CD4-positive, alpha-beta T cell (primary cell): ENCODE measurements at places on chromosomes 2 and 18.

GRCh38 chr2:208265371-208265800 lies 669 bp upstream of the PIKFYVE start:
- peak; percentile 52 for DNase-seq

GRCh38 chr2:216539120-216539519 lies 40.5 kb downstream of the RPL37A start:
- no peak for DNase-seq

GRCh38 chr18:36328385-36328858 lies 30.9 kb downstream of the FHOD3 start:
- no peak for DNase-seq

GRCh38 chr2:239910851-239911640 lies 114.1 kb downstream of the NDUFA10 start:
- DNase-seq = no peak

DNA sequence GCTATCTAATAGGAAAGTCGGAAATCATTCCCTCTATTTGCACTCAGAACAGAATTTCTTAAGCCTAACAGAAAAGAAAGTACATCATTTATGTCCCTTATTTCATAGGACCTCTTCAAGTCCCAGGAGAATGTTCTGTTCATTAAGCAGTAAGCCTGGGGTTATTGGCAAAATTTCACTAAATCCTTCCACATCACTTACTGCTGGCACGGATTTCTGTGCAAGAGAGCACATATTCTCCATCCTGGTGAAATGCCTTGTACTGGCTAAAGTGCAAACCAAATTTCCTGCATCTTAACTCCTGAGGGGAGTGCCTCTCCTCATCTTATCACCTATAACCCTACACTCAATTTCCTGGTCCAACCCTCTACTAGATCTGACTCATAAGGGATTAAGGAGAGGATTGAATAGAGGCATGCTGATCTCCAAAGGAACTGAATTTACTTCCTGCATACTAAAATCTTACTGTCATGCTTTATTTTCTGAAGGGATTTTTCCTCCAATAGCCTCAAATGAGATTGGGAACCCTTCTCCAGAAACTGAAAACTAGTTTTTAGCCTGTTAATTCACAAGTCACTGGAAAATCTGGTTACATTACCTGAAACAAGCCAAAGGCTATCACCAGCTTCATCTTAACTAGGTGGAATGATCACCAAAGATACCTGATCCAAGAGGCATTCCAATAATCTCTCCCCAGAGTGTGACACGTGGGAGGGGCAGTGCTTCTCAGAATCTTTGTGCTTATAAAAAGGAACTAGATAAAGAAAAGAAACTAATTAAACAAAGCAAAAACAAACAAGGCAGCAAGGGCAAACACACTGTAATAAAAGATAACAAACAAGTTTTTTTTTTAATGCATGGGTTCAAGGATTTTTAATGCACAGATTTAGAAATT lies 311.1 kb downstream of the NR4A2 start:
- no peak for DNase-seq

DNA sequence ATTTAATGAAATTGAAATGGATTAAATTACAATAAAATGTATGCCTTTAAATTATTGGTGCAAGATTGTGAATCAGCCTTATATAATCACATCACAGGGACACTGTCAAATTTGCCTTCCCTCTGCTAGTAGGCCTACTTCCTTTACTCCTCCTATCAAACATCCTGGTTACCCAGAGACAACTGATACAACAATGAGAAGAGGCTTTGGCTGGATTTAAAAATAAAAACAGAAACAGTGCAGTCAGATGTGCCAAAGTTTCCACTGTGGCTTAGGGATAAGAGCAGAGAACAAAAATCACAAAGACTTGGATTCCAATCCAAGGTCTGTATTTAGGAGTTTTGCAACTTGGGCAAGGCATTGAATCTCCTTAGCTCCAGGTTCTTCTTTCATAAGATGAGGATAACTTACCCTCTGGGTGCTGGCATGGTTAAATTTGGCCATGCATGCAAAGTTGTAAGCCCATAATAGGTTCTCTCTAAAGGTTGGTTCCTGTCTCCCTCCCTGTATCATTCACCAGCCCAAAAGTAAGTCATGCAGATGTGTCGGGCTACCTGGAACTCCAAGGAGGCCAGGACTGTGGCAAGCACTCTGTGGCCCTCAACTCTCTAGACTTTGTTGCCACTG lies 99.3 kb upstream of the LRATD1 start:
- no peak for DNase-seq

DNA sequence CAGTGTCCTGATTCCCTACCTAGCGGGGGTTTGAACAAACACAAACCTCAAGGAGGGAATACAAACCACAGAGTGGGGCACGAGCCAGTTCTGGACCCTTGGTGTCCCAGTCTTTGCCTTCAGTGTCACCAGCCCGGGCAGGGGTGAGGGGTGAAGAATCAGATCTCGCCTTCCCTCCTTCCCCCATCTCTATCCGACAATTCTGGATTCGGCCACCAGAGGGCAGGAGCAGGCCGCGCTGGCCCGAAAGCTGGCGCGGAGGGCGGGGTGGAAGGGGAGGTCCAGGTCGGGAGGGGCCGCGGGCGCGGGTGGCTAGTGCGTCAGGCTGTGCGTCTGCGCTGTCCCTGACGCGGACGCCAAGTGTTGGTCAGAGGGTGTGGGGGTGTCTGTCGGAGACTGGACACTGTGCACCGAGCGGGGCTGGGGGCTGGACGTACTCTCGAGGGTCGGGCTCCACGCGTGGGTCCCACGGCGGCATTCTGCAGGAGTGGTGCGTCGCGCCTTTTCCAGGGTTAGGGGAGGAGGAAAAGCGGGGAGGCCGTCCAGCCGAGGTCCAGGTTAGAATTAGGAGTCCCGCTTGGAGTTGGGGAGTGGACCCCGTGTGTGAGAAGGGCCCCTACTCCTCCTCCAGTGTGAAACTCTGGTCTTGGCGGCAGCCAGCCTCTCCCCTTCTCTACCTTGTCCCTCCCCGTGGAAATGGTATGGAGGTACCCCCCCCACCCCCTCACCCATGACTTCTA lies 2.9 kb upstream of the CRYBA2 start:
- peak; percentile 73 for DNase-seq

DNA sequence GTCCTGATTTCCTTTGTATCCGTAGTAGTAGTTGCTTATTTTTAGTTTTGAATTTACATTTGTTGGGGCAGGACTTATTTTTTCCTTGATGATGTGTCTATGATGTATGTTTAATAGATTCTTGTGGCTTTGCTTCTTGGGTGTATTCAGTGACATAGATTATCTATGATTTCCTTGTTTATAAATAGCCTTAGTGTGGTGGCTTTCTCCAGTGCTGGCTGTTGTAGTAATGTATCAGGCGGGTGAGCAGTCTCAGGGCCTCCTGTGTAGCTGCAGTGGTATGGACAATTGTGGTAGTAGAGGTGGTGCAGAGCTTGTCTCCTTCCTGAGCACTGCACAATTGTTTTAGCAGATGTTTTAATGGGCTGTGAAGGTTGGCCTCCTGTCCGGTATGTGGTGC lies 60.5 kb downstream of the SMCHD1 start:
- DNase-seq = no peak

DNA sequence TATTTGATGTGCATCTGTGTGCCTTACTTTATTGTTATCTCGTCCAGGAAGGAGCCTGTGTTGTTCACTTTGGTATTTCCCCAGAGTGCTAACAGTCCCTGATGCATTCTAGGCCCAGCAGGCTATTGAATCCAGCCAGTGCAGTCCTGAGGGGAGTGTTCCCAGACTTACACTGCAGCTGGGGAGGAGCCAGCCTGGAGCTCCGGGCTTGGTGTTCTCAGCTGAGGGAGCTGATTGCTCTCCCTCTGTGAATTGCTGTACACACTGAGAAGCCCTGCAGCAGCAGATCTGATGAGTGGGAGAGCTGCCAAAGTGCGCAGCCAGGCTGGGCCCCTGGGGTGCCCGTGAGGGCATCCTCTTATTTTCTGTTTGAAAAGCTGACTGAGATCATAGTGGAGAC lies 159.2 kb downstream of the GALNT3 start:
- DNase-seq = no peak

DNA sequence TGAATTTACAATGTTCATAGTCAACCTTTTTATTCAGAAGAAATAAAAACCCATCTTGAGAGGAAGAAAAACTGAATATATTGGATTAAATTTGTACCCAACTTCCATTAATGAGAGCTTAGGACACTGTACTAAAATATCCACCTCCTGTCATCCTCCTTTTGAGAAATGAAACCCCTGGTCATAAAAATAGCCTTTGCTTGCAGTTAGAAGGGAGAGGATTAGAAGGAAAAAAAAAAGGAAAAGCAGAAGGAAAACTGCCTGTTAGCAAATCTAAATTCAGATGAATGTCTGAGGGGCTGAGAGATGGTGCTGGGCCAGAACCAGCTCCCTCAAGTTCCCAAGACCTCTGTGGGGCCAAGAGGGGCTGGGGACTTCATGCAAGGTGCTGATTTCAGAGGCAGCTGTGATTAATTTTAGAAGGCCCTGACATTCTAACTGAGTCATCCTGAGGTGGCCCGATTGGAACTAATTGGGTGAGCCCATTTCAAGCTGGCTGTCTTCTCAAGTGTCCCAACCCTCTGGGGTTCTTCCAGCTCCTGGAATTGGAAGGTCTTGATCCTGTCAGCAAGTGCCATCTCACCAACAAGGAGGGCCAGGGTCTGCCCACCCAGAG lies 38.4 kb upstream of the BIN1 start:
- DNase-seq = no peak

DNA sequence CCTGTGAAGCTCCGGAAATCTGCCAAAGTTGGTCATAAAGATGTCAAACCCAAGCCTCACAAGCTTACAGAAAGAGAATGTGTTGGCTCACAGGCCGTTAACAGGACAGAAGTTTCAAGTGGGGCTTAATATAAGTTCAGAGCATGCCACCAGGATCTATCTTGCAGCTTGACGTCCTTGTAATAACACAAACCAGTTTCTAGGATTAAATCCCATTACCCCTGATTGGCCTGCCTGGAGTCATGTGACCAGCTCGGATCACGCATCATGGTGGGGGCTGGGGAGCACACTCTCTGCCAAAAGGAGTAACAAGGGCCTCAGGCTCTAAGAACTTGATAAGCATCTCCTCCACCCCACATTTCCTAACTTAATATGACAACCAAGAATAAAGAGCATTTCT lies 38.9 kb upstream of the SCG2 start:
- DNase-seq = no peak

GRCh38 chr2:198571393-198571792 lies 767.0 kb downstream of the PLCL1 start:
- no peak for DNase-seq
